ENCODE measurements at places on chromosomes 11 and 22.
A peak's percentile ranks its signal among the peaks of the same experiment; 100 is the strongest.

DNA sequence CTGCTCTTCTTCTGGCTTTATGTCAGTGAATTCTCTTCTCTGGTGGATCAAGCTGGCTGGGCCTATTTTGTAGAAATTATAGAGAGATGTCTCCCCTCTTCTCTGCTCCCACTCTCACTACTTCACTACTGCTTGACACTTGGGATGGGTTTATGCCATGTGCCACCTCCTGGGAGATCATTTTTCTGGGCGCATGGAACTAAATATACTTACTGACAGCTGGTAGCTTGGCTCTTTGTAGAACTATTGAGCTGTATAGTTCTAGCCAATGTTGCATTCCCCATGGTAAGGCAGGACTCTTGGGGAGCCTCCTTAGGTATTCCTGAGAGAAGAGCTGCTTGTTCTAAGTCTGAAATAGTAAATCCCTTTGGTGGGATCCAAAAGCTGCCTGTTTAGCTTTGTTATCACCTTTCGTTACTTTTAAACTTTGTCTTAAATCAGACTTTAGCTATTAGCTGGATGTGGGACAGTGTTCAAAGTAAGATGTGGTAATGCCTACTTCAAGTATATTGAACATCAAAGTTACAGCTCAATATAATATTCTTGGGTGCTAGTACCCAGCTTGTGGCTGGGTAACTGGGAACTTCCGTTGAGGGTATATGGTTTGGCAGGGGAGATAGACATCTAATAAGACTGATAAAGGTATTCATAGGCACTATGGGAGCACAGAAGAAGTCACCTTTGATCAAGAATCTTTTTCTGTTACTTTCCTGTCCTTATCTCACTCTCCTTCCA lies 87.5 kb upstream of the RRM1 start:
- no peak for DNase-seq

DNA sequence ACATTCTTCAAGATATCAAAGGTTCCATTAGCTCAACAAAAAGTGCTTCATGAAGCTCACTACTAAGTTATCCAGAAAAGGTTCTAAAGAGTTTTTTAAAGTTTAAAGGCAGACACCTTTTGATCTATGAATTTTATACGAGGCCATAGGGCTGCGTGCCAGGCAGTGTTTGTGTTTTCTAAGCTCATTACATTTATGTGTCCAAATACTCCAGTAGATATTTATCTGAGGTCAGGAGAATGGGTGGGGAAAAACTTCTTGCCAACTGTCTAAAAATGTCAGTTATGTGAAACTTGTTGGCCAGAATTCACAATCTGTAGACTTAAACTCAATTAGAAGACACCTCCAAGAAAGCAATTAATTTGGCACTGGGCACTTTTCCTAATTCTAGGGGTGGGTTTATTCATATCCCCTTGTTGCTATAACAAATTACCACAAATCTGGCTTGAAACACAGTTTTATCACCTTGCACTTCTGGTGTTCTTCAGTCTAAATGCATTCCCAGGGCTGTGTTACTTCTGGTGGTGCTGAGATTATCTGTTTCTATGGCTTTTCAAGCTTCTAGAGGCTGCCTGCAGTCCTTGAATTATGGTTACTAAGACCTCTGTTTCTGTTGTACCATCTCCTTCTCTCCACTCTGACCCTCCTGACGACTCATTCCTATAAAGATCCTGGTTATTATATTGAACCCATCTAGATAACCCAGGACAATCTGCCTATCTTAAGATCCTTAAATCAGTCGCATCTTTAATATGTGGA lies 1030.4 kb upstream of the CNTN5 start:
- no peak for DNase-seq

DNA sequence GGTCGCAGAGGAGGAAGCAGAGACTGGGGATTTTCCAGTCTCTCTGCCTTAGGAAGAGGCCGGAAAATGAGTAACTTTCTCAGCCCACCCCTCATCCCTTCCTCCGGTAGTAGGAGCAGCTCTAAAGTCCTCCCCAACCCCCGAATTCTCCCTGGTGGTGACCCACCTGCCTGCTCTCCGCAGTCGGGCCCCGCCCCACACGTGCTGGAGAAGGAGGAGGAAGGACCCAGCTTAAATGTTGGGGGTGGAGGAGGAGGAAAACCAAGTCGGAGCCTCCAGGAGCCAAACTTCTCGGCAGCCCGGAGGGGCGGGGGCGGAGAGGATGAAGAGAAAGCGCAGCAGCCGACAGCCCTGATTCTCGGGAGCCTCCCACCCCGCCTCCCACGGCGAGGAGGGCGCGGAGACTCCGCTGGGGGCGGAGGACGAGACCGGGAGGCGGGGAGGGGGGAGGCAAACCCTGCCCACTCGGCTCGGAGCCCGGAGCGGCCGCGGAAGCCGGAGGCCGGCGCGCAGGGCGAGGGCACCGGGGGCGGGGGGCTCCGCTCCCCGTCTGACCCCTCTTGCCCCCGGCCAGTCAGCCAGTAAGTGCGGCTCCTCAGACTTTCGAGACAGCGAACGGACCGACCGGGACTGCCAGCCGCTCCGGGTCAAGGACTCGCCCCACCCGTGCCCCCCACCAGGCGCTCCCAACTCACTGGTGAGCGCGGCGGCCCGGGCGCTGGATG lies at the start of gene TPBGL:
Gene TPBGL (plus strand): TSS at position 464 of the 725 bp plus-strand sequence. CDS start 276 bp downstream, outside the sequence.
- no peak for DNase-seq

DNA sequence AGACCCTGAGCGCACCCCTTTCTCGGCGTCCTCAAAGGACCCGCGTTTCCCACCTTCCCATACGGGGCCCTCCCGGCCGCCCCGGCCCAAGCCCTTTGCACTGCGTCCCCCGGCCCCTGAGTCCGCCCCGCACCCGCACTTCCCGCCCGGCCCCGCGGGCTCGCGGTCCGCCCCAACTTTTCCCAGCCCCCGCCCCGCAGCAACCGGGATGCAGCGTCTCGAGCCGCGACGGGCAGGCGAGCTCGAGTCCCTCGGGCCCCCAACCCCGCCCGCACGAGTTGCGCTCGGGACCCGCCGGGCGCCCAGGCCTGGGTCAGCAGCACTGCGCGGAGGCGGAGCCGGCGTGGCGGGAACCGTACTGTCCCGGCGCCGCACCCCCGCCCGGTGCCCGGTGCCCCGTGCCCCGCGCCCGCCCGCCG lies 371 bp downstream of the SMCO4 start:
- no peak for DNase-seq

GRCh38 chr11:123249354-123249753 lies 54.3 kb upstream of the CLMP start:
- no peak for DNase-seq

GRCh38 chr11:45237711-45238315 lies 48.3 kb downstream of the SYT13 start:
- DNase-seq: no peak

DNA sequence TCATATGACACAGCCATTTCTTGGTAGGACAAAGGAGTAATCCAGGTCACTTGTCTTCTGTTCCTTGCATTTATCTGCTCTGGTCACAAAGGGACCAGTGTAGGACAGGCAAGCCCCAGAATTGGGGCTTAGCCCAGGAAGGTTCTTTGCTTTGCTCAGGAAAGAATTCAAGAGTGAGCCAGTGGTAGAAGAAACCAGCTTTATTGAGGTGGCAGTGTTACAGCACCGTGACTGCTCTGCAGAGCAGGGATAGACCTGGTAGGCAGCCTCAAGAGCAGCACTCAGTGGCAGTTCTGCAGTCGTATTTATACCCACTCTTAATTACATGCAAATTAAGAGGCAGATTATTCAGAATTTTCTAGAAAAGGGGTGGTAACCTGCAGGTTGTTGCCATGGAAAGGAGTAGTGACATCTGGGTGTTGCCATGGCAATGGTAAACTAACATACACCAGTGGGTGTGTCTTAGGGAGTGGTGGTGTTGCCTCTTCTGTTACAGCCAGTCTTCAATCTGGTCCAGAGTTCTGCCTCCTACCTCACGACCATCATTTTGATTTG lies 84.9 kb upstream of the RAB1B start:
- no peak for DNase-seq

DNA sequence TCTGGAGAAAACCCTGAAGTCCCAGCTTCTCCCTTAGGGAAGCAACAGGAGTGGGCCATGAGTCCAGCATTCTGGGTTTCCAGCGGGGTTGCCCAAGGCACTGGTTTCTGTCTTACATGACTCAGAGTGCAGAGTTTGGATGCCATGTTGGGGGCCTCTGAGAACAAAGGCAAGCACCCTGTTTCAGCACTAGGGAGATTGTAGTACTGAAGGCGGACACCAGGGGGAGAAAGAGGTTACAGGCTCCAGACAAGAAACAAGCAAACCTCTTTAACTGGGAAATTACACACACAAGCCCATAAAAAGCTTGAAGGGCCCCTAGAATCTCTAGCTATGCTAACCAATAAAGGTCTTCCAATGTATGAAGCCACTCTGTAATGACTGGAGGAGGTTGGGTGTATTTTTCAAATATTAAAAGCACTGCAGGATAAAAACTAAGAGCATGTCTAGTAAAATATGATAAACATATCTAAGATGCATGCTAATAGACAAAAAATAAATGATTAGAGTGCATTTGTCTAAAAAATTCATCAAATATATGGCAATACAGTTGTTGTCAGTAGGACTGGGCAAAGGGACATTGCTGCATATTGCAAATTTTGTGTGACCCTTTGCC lies 7.1 kb downstream of the MS4A6E start:
- DNase-seq: peak; percentile 3

DNA sequence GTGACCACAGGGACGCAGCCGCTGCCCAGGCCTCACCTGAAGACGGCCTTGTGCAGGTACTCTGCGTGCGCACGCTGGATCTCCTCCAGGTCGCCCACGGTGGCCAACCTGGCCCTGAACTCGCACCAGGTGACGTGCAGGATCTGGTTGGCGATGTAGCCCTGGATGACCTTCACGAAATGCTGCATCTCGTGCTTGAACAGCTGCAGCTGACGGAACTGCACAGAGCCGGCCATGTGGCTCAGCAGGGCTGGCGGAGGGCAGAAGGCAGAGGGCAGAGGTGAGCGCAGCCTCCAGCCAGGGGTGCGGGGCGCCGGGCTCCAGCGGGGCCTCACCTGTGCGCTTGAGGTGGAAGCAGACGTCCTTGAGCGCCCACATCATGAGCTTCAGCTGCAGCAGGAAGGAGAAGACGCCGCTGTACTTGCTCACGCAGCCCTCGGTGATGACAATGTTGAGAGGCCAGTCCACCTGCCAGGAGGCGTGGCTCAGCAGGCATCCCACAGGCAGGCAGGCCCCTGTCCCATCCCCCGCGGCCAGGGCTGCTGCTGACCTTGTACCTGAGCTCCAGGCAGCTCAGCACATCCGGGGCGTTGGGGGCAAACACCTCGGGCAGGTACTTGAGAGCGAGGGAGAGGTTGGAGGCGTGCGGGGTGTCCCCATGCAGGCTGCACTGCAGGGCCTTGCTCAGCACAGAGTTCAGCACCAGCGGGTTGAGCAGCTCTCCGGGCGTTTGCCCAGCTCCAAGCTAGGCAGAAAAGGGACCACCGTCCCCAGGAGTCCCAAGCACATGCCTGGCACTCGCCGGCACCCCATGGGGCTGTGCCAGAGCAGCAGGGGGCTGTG lies 17.6 kb downstream of the SELENOO start:
- DNase-seq: no peak

GRCh38 chr22:41274856-41275255 lies 11.1 kb downstream of the RANGAP1 start:
- no peak for DNase-seq

- DNase-seq: no peak
Observed at GRCh38 chr11:112253605-112254242, 6.9 kb downstream of the PLET1 start.

- DNase-seq: no peak
Observed at GRCh38 chr11:2770096-2770751, 70.4 kb upstream of the KCNQ1OT1 start.

GRCh38 chr11:106011481-106011880 lies 10.6 kb downstream of the MSANTD4 start:
- DNase-seq: no peak

DNA sequence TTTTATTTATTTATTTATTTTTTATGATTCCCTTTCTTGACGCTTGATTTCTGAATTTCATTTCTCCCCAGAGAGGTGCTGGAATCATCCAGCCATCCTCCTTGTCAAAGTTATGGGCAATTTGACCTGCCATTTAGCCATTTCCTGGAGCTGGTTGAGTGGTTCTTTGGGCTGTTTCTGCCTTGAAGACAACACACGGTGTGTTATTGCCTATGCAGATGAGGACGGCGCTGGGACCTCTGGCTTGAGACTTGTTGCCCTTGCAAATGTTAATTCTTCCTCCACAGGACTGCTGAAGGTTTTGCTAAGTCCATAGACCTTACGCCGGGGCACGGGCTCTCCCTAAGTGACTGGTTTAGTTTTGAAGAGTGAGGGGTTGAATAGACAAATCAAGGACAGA lies 147.9 kb upstream of the PLET1 start:
- DNase-seq: no peak

- DNase-seq: no peak
Observed at GRCh38 chr11:20583201-20583600, 16.2 kb upstream of the SLC6A5 start.

- no peak for DNase-seq
Observed at GRCh38 chr11:86676533-86677154, 4.2 kb upstream of the ME3 start.

GRCh38 chr11:71211631-71212030 lies 40.7 kb downstream of the SHANK2 start:
- DNase-seq: no peak

GRCh38 chr11:61598886-61599868 lies 18.3 kb upstream of the SYT7 start:
- DNase-seq: no peak

- DNase-seq: no peak
Observed at GRCh38 chr11:102773386-102773785, 7.0 kb downstream of the MMP10 start.

- DNase-seq: no peak
Observed at GRCh38 chr22:28016781-28017557, 97.9 kb upstream of the PITPNB start.

- DNase-seq: no peak
Observed at GRCh38 chr11:64545619-64546018, 45.4 kb upstream of the SLC22A12 start.

DNA sequence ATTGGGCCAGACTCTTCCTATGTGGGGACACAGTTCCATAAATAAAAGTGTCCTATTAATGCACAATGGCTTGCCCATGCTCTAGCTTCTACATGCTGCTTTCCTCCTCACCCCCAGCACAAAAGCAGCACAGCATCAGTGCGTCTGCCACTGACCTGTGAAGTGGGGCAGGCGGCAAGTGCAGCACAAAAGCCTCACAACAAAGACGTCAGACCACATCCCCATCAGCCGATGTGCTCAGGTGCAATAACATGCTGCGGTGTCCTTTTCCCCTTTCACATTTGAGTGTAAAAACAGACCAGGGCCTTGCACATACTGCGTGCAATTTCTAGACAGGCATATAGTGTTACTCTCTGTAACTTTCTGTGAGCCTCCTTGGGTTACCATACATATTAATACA lies 12.8 kb downstream of the DKK3 start:
- no peak for DNase-seq
